Activated CD8-positive, alpha-beta T cell treated with anti-CD3 and anti-CD28 coated beads, Interleukin-2, amount 10 ng/mL, durations not matched to agents 7 days and 5 days (primary cell): ENCODE measurements at places on chromosomes 6 and 20. TPM values are rescaled to one million over a fixed set of nuclear protein-coding genes. Genes with fewer than 3 reads are reported as not detected.
A peak's percentile ranks its signal among the peaks of the same experiment; 100 is the strongest.

- no peak for DNase-seq
Measured at GRCh38 chr20:8583012-8583565, 451.0 kb downstream of the PLCB1 start.

The POPDC3 gene
- not detected for total RNA-seq

DNA sequence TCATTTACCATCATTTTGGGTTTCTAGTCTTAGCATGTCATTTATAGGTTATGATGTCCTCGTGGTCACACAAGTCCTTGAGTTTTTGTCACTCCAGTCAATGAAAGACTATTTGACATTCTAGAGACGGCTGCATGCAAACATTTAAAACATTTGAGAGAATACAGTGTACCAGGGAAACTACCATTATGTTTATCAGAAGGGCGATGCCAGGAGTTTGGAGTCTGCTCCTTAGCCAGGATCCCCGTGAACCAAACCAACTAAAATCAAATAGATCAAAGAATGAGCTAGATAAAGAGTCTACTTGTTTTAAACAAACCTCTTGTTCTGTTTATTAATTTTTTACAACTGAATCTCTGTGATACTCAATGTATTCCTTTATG, 122.6 kb downstream of the OLIG3 start:
- no peak for DNase-seq

DNA sequence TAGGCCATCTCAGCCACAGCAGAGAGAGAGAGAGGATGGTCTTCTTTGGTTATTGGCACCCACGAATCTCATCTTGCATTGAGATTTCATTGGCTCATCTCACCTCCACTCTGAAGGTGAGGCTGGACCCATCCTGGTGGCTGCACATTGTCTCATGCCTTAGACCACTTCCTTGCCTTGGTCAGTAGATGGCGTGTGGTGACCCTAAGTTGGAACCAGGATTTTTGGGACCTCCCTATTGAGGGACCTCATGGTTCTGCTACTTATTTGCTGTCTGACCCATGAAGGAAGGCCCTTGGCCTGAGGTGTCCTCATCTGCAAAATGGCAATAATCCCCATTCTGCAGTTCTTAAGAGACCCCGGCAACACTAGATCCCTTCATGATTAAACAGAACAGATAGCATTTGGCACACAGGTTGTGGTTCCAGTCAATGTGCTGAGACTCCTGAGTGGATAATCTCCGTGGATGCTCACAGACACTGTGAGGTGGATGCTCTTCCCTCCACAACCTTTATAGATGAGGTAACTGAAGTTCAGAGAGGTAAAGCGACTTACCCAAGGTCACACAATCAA, 21.5 kb upstream of the AAR2 start:
- DNase-seq = peak; percentile 24

The NKX2-2 gene
- not detected for total RNA-seq

DNA sequence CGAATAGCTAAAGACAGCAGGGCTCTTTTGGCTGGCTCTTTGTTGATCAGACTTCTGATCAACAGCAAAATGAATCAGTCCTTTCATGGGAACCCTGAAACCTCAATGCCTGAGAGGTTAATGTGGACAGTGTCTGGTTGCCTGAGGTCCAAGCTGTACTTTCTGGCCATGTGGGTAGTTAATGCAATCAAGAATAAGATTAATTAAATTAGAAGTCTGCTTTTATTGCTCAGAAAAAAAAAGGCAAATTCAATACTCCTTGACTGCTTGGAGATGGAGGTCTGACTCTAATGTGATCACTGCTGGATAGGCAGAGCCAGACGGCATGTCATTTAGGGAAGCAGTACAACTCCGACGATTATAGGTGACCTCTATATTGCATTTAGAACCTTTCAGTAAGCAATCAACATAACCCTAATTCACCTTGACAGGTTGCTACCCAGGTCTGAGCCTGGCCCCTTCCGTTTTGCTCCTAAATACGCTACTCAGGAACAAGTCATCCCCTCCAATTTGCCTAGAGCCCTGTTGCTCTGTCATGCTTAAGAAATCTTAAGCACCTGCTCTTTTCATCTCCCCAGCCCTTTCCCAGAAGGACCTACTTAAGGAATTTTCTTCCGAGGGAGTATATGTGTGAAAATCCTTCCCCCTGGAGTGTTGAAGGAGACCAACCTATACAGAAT, 370.0 kb upstream of the SPTLC3 start:
- no peak for DNase-seq

DNA sequence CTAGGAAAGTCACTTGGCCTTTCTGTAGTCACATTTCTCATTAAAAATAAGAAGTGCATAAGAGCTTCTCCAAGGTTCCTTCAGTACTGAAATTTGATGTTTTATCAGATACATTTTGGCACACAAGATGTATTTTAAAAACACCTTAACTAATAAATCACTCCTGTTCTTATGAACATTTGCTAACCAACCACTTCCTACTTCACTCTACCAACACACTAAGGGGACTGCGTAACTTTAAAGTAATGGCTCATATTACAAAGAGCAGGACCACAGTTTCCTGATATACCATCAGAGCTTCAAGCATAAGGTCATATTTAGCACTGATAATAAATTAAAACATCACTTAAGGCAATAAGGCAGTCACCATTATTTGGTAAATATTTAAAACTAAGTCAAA, 104.4 kb downstream of the RALGAPA2 start:
- no peak for DNase-seq
